KBM-7 (cell line): ENCODE measurements at places on chromosomes 13 and 19.
A peak's percentile ranks its signal among the peaks of the same experiment; 100 is the strongest.

GRCh38 chr13:23960566-23961156 lies 63.4 kb upstream of the C1QTNF9B start:
- peak; percentile 21 for DNase-seq

GRCh38 chr13:113114511-113115362 lies 7.9 kb upstream of the F10 start:
- DNase-seq: no peak

DNA sequence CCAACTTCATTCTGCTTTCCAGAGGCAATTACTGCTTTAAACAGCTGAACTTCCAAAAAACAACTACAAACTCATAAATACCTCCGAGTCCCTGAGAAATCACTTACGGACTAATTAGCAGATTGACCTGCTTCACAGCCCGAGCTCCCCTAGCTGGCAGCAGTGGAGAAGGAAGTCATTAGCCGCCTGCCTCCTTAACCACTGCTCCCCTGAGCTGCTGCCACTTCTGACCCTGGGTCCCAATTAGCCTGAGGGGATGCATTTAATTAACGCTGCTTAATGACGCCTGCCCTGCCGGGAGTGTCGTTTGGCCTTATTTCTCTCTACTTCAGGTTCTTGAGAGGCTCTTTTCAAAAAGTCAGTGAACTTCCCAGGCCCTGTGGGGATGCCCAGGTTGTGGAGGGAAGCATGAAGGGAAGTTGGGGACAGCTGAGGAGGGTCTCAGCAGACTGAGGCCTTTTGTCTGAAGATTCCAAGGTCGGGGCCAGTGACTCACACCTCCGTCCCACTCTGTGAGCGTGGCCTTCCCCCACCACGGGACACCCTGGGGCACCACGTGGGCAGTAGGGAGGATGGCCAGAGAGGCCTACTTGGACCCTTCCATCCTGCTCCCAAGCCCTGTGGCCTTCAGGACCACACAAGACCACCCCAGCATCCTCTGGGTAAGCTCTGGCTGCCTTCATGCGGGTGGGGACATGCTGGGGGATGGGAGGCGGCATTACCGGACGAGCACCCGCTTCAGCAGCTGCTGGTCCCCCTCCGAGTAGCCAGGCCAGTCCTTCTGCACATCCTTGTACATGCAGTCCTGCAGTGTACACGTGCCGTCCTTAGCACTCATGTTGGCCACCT lies 19.8 kb upstream of the ISYNA1 start:
- no peak for DNase-seq

- no peak for DNase-seq
Observed at GRCh38 chr19:54873990-54874389, at the start of gene FCAR. Gene FCAR (plus strand): TSS chr19:54874235. CDS start chr19:54874290, 55 bp downstream.
